Posterior cingulate gyrus (tissue), 11 donors: ENCODE measurements at places on chromosomes 13 and 19.

GRCh38 chr13:41622432-41623429 lies 165.4 kb downstream of the RGCC start:
- DNase-seq, result no peak

DNA sequence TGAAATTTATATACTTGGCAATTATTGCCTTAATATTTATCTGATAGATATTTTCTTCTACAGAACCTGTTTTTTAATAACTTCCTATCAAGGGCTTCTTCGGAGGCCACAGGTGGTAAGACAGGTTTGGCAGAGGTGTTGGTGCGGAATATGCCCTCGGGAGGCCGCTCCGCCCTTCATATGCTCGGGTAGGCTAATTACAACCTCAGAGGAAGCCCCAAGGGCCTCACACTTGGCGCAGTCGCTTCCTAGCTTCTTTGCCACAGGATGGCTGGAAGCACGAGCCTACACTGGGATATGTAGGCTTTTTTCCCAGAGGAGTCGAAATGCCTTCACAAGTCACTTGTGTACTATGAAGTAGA lies 68.8 kb downstream of the LMO7 start:
- DNase-seq, result no peak

- DNase-seq, result no peak
Measured at GRCh38 chr19:28281676-28282075, 931.3 kb downstream of the UQCRFS1 start.

DNA sequence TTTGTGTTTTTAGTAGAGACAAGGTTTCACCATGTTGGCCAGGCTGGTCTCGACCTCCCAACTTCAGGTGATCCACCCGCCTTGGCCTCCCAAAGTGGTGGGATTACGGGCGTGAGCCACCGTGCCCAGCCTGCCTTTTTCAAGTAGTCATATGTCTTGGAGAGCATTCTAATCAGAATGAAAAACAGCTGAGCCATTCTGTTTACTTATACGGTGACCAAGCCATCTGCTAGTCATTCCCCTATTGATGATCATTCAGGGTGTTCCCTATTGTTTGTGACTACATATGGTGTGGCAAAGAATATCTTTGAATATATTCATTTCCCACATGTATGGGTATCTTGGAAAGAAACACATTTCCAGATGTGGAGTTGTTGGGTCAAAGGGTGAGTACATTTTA lies 17.2 kb downstream of the BLOC1S3 start:
- no peak for DNase-seq

GRCh38 chr19:29417048-29417447 lies 108.7 kb upstream of the VSTM2B start:
- no peak for DNase-seq

GRCh38 chr13:94711561-94712286 lies 621 bp downstream of the SOX21 start:
- DNase-seq, result no peak

GRCh38 chr13:20684546-20684945 lies 19.0 kb upstream of the IL17D start:
- no peak for DNase-seq

DNA sequence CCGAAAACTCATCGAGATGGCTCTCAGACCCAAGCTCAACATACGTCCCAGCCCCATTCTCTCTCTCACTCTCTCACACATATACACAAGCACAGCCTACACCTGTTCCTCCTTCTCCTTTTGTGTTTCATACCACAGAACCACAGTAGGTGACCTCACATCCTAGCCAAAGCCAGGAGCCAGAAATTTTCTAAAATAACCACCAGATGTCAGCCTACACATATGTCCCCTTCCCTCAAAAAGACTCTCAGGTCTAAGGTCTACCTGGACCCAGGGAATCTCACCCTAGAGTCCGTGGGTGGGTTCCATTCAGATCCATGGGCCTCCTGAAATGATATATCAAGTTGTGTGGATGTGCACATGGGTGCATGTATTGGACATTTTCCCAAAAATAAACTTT lies 104.2 kb upstream of the IPO5 start:
- DNase-seq, result no peak

GRCh38 chr13:74025369-74025768 lies 108.8 kb downstream of the KLF12 start:
- no peak for DNase-seq

DNA sequence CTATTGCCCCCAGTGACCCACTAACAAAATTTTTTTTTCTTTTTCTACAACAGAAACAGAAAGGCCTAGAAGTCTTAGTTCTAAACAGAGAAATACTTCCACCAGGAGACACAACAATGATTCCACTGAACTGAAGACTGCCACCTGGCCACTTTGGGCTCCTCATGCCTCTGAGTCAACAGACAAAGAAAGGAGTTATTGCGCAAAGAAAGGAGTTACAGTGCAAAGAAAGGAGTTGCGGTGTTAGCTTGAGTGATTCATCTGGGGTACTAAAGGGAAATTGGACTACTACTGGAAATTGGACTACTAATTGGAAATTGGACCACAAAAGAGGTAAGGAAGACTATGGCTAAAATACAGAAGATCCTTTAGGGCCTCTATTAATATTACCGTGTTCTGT lies 116.6 kb downstream of the PCDH17 start:
- no peak for DNase-seq

DNA sequence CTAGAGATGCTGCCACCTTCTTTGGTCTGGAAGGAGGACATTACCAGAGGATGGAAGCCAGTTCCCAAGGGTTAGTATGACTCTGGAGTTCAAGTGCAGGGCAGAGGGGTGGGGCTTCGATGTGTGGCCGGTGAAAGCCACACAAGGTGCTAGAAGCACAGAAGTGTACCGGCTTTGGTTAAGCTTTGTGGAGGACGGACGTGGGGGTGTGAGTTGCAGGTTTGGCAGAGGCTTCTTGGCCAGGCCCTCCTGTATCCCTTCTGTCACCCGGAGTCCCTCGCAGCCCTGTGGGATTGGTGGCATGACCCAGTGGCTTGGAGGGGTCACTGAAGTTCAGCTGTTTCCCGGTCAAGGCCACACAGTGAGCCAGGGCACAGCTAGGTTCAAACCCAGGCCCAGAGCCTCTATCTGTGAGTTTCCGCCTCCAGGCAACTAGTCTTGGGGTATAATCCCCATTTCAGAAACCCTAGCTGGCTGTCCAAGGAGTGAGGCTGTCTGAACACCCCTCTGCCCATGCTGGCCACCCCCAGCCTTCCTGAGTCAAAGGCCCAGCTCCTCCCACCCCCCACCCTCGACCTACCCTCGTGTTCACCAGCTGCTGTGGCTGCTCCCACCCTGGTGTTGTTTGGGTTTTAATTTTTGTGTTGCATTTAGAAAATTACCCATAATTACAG lies 4.6 kb upstream of the SSBP4 start:
- no peak for DNase-seq

GRCh38 chr19:50794876-50795663 lies 4.9 kb downstream of the ACP4 start:
- no peak for DNase-seq

GRCh38 chr13:51635137-51635878 lies 51.0 kb downstream of the WDFY2 start:
- DNase-seq, result no peak

DNA sequence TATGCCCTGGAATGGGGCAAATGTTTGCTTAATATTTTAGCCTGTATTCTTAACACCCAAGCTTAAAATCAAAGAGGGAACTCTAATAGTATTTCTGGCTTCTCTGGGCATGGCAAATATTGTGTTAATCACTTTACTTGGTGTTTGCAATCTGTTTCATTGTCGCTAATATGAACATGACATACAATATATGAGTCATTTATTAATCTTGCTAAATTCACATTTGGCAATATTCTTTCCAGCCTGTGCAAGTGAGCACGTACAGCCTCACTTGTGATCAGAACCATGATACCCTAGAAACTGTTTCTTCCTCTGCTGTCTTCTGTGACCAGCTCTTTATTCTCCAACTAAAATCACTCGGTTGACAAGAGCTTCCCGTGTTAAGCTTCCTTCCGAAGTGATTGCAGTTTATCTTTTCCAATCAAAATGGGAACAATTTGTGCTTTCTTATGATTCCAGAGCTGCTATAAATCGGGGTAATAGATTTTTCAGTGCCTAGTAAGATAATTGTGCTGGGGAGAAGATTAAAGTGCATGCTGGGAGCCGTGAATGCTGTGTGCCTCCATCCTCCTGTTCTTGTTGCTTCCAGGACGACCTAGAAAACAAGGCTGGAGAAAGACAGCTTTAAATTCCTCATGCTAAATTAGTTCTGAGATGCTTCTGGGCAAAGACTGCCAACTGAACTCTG lies 153.0 kb upstream of the TMTC4 start:
- no peak for DNase-seq

GRCh38 chr13:95279016-95279415 lies 22.2 kb downstream of the ABCC4 start:
- no peak for DNase-seq

DNA sequence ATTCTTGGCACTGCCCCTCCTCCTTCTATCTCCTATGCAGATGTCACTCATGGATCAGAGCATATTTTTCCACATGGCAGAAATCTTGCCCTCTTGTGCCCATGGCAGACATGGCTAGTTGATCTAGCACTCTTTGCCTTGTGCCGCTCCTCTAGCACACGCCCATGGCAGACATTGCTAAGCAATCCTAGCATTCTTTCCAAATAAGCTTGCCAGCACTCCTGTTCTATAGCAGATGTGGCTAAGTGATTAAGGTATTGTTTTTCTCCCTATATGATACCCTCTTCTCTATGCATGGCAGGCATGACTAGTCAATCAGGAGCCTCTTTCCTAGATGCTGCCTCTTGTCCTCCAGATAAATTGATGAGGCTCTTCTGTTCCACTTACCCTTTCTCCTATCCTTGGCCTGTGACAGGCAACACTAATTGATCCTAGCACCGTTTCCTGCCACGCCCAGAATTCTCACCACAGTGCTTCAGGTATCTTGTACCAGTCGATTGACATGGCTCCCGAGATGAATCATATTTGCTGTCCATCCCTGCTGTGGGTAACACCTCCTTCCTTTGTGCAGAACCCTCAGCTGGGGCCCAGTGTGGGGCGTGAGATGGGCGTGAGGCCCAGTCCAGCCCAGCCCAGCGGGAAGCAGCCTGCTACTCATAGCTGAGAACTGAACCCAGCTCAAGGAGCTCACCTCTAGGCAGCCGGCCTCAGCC lies 26.9 kb downstream of the TMED1 start:
- no peak for DNase-seq

- DNase-seq, result peak; percentile 98
Measured at GRCh38 chr19:17475541-17476115, 5.3 kb downstream of the SLC27A1 start.

- DNase-seq, result no peak
Measured at GRCh38 chr13:111402441-111402840, 82.0 kb downstream of the TEX29 start.

- no peak for DNase-seq
Measured at GRCh38 chr19:2561895-2562294, 86.0 kb downstream of the GADD45B start.

- no peak for DNase-seq
Measured at GRCh38 chr19:30743702-30744101, 371.5 kb downstream of the ZNF536 start.

DNA sequence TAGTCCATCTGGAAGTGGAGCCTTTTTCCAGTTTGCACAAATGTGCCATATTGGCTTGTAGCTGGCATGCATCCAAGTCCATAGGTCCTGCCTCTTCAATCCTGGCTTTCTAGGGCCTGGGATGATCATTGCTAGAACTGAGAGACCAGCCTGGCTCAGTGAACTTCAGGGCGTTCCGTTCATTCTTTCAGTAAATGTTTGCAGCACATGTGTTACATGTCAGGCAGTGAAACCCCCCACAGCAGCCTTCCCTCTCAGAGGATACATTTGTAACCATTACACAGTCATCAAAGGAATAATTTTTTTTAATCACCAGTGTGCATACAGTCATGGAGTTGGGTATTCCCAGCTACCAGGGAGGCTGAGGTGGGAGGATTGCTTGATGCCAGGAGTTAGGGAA lies 9.7 kb downstream of the FUT2 start:
- no peak for DNase-seq

DNA sequence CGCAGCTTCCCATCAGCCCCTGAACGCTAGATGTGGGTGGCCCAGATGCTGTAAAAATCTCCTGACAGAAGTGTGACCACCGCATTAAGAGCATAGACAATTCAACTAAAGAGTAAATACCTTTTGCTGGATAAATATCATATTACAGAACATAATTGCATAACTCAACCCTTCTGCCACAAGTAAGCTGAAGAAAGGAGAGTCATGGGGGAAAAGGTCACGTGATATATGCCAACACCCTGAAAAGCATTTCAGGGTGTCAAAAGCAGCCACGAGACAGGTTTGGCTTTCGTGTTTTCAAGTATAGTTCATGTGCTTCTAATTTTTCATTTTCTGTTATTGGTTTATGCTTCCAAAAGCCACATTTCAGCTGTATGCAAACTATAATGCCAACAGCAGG lies 71.3 kb downstream of the LHFPL6 start:
- DNase-seq, result no peak

DNA sequence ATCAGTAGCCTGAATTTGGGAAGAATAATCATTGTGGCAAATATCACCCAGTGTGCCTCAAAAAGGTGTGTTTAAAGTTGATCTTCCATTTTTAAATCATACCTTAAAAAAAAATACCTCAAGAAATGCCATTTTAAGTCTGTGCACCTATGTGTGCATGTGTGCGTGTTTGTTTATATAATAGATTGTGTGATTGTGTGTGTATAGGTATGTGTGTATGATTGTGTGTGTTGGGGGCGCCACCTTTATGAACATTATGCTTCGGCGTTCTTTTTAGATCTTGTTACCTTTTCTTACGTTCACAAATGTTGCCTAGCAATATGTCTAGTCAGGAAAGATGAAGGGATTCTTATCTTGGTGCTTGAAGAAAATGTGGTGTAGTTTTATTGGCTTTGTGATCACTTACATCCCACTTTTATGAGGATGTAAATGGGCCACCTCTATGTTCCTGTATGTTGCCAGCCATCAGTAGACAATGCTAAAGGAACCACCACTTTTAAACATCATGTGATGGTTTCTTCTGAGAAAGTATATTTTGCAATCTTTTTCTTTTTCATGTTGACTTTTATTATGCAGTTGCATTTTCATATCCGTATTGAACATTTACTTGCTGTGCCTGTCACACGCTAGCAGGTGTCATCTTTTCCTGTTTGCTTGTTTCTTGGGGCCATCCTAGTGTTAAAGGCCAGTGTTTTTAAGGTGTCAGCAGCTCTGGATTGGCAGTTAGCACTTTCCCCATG lies 2.2 kb upstream of the IRS2 start:
- no peak for DNase-seq

DNA sequence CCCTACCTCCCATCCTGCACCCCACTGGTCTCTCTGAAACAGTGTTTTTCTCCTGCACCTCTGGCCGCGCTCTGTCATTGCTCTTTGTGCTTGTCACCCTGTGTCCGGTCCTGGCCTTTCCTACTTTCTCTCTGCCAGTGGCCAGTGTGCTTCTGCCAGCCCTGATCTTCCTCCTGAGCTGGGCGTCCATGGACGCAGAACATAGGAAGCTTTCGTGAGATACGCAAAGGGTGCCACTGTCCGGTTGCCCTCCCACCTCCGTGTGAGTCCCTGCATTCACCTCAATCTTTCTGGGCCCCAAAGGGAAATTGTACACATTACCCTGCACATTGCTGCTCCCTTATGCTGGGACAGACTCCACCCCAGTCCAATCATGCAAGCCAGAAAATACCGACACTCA lies 105.7 kb upstream of the SOX1 start:
- DNase-seq, result no peak

- DNase-seq, result no peak
Measured at GRCh38 chr13:114058051-114058867, 74.2 kb downstream of the RASA3 start.
